ENCODE measurements at places on chromosomes 3 and 15.

GRCh38 chr15:91431041-91431715, 331.1 kb downstream of the SV2B start:
- DNase-seq, result no peak

DNA sequence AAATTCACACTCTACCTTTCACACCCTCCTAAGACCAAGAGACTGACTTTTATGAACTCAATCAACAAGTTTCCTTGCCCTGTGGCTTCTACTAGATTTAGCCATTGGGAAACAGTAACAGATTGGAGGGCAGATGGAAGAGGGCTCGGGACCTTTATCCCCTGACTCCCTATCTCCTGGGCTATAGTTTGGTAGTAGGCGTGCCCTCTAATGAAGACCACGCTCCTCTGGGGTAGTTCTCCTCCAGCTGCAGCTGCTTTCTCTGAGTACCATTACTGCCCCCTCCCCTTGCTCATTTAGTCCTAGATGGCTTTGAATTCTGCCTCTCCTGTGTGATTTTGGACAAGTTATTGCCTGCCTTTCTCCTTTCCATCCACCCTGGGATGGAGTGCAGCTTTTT, 33.3 kb downstream of the FMN1 start:
- DNase-seq, result no peak

DNA sequence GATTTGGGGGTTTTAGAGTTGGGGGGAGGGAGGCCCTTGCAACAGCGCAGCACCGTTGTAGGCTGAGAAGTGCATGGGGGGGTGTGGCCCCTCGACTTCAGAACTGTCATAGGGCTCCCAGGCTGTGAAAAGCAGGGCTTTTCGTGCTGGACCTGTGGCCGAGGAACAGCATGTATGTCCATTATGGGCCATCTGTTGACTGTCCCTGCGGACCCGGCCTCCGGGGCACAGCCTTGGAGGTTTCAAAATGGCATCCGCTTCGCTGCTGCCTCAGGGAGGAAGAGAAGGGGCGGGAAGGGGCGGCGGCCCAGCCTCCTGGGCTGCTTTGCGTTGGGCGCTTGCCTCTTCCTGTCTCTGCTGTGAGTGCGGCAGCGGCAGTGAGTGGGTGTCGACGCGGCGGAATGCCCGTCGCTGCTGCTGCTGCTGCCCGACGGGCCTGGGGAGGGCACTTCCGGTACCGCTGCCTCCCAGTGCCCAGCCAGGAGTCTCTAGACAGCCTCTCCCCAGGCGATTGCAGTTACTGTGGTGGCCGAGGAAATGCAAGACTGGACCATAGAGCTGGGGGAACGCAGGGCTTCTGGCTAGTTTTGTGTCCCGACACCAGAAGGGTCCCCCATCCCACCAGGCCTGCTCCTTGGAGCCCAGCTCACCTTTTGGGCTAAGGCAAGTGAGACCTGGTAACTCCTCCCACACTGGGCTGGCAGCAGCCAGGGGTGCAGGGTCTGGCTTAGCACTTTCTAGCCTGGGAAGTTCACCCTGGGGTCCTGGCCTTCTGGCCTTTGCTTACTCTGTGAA, 1.9 kb downstream of the GNAI2 start:
- peak; percentile 73 for DNase-seq

GRCh38 chr3:100775669-100776068, 66.4 kb downstream of the TFG start:
- DNase-seq, result no peak

GRCh38 chr15:60399246-60399915, 1.6 kb upstream of the ANXA2 start:
- DNase-seq, result no peak

- DNase-seq, result no peak
Observed at GRCh38 chr3:196625331-196625730, 14.2 kb upstream of the NRROS start.

DNA sequence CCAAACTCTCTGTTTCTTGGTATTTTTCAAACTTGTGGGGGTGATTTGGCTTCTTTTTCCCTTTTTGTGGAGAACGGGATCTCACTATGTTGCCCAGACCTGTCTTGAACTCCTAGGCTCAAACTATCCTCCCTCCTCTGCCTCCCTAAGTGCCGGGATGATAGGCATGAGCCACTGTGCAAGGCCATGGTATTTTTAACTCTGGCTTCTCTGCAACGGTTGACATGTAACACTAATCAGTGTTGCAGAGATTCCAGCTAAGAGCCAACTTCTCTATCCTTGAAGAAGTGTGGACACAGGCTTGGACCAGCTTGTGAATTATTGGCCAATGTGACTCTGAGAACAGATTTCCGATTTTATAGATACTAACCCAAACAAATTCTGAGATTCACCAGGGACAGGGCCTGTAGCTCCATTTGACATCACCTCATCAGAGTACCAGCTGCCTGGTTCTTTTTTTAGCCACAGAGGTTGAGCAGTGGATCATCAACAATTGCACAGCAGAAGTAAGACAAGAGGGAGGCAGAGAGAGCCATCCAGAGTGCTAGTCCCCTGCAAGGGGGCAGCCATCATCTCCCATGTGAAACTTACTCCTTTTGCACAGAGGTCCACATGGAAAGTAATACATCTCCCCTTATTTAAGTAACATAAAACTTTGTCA, 98.1 kb upstream of the SYNPR start:
- no peak for DNase-seq

- DNase-seq, result no peak
Observed at GRCh38 chr3:101865751-101866509, 16.6 kb downstream of the NFKBIZ start.

- no peak for DNase-seq
Observed at GRCh38 chr3:113193719-113194118, 17.6 kb upstream of the BOC start.

GRCh38 chr15:45224621-45225217, 27.3 kb upstream of the SLC28A2 start:
- DNase-seq, result no peak

DNA sequence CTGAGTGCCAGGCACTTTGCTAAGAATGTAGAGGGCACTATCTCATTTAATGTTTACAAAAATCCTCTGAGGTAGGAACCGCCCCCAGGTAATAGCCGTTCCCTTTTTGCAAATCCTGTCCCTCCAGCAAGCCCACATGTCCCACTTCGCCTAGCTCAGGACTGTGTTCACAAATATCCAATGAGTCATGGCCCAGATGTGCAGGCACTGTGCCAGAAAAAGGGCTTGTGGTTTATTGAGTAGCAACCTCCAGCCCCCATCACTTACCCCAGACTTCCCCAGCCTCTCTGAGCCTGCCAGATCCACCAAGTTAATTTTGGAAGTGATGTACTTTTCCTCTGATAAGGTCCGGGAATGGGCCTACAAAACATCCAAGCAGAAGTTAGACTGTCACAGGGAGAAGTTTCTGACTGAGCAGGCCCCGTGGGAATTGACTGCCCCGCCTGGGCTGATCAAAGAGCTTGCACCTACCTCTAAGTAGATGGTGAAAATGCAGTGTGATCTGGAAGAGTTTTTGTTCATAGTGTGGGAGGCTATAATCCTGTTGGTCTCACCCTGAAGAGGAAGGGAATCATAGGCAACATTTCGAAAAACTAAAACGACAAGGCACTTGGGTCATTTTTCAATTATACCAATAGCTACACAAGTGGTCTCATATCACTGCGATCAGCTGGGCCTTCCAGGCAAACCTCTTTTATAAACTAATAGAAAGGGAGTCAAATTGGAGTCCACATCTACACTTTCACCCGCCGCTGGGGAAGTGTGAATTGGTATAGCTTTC, 15.7 kb downstream of the KIF9 start:
- DNase-seq, result peak; percentile 30

- DNase-seq, result no peak
Observed at GRCh38 chr3:98513091-98513511, 9.6 kb downstream of the CLDND1 start.

DNA sequence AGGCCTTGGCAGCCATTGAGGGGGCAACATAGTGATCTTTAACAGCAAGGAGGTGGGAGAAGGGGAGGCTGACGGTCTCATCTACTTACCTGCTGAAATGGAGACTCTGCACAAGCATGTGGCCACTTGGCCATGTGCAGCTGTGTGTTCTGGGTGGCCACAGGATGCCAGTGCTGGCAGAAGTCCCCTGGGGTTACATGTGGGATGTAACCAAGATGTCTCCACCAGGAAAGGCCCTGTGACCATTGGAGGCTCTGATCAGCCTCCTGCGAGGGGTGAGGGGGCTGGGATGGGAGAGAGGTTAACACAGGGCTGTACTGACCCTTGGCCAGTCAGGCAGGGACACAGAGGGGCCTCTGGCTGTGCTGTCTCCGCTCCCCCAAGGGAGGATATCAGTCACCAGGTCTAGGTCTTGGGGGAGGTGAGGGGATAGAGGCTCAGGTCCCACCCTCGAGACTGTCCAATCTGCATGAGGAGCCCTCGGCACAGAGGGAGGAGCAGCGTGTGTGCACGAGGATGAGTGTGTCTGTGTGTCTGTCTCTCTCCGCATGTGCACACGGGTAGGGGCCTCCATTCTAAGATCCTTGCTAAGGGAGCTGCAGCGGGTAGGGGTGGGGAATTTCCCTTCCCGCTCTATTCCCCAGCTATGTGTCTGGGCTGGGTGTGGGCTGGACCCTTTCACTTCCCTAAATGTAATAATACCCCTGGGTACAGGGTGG, 19.5 kb downstream of the PRKCD start:
- DNase-seq, result no peak

GRCh38 chr15:71272932-71273331, 157.7 kb downstream of the THSD4 start:
- no peak for DNase-seq

DNA sequence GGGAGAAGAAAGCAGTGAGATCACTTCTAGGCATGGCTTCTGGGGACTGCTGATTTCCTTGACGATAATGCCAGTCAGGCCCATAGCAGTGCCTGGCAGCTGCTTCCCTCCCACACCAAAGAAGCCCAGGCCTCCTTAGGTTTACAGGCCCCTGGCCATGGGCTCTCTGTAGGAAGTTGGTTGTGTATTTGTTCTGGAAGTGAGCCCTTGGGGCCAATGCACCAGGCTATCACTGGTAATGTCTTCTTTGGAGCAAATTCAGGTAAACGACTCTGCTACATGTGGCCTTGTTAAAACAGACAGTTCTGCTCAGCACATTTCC, 89.3 kb downstream of the CCNL1 start:
- no peak for DNase-seq

DNA sequence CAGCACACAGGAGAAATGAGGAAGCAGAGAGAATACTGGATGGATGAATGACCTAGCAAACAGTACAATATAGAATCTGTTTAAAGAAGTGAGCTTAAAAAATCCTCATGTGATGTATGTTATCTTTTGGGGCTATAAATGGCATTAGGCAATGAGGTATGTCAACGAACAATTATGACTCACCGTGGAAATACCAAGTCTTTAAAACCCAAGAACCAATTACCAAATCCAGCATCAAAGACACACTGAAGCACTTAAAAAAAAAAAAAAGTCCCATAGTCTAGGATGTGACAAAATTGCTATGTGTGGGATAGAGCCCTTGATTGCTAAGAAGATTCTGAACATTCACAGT, 36.3 kb upstream of the HERC1 start:
- DNase-seq, result no peak

DNA sequence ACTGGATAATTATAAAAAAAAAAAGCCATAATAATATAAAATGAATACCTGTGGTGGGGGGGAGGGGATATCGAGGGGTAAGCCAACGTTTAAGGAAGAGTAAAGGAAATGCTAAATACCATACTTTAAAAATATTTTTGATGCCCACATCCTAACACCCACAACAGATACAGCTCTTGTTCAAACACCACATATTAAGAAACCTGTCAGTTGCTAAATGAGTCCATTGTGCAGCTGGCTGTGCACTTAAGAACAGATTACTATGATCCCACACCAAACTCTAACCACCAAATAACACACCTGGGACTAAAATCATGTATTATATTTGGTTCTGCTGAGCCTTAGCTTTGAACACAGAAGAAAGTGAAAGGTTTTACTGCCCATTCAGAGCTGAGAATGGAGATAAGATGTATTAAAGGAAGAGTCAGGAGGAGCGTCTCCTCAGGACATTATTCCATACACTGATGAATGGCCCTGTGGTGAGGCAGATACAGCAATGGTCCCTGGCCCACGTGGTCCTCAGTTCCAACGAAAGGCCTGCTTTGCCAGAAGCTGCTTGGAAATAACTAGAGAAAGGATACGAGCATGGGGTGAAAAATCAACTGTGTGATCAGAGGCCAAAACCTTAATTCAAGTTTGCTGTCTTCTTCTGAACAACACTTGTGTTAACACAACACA, 515.4 kb downstream of the FOXP1 start:
- no peak for DNase-seq

DNA sequence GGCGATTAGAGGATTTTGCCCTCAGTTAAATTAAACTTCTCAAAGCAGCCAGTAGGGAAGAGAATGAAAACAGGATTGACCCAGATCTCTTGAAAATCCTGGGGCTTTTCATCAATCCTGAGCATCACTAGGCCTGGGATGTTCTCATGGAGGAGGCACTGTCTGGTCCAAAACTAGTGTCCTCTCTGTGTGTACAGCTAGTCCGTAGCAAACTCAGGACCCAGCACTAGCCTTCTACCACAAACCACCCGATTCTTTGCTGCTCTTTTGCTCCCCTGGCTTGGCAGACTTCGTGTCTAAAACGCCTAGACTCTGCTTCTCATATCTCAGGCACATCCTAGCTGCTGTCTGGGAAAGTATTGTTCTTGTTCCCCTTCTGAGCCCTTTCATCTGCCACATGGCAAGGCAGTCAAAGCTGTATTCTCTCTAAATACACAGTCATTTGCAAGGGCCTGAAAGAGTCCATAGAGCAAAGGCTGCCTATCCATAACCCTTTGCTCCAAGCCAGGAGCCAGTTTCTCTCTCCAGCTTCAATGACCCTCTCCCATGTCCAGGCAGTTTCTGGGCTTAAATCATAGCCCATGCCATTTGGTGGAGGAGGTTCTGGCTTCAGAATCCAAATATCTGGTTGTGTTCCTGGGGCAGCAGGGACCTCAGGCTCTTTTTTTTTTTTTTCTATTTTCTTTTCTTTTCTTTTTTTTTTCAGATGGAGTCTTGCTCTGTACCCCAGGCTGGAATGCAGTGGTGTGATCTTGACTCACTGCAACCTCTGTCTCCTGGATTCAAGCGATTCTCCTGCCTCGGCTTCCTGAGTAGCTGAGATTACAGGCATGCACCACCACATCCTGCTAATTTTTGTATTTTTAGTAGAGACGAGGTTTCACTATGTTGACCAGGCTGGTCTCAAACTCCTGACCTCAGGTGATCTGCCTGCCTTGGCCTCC, 52.4 kb downstream of the CDC25A start:
- DNase-seq, result no peak

- no peak for DNase-seq
Observed at GRCh38 chr15:88388686-88389085, 78.5 kb downstream of the MRPL46 start.

GRCh38 chr15:64917211-64917610, 5.5 kb downstream of the ANKDD1A start:
- no peak for DNase-seq

DNA sequence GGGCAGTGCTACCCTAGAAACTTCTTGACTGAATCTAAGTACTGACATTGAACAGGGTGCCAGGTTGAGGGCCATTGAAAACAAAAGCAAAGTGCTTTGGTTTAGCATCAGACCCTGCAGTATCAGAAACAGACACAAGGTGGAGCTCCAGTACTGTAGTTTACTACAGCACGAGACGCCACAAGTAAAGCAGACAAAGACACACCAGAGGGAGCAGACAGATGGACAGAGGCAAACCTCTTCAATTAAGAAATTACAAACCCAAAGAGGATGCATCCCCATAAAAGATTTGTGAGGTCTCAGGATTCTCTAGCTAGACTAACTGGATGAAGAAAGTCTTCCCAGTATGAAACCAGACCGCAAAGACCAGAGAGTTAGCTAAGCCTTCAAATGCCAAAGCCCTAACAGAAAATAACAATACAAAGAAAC, 16.6 kb downstream of the TOP2B start:
- peak; percentile 67 for DNase-seq
